Prostate gland (tissue), 2 donors: ENCODE measurements at places on chromosomes 12 and 14. TPM values are rescaled to one million over a fixed set of nuclear protein-coding genes. Genes with fewer than 3 reads are reported as not detected.

Gene DHRS2
- total RNA-seq = 5.9 TPM

Gene LRIG3
- total RNA-seq = 31.7 TPM

Gene LMO3
- 9.6 TPM for total RNA-seq

Gene EIF5
- total RNA-seq = 268 TPM

Gene NOXRED1
- not detected for total RNA-seq

DNA sequence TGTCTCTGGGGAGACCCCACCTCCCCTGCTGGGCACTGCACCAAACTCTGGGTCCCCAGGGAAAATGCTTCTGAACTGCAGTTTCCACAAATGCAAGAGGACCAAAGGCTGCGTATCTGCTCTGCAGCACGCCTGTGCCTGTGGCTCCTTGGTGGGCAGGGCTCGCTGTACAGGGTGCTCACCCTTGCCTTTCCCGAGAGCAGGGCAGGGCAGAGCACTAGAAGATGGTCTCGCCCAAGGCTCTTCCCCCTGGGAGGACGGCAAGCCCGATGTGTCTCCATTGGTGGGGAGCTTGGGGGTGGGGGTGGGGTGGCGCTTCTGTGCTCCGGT lies 175.3 kb upstream of the RTL1 start:
- DNase-seq = no peak

DNA sequence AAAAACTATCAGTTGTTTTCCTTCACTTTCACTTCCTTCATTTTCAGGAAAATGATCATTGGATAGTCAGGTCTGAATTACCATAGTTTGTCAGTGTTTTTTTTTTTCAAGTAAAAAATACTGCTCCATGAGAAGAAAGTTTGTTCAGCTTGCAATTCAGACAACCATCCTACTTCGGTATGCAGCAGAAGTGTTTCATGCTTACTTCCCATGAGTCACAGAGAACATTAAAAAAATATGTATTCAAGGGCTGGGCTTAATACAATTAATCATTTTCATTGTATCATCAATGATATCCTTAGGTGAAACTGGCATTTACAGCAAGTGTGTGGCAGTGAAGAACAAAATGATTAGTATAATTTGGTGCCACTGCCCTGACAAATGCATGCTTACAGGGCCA lies 21.6 kb downstream of the PYM1 start:
- no peak for DNase-seq

- DNase-seq = no peak
These were observed 151.0 kb downstream of the BCAT1 start for GRCh38 chr12:24797901-24798300.

GRCh38 chr12:105523164-105524057 lies 192.9 kb downstream of the C12orf75 start:
- DNase-seq = peak; percentile 9

DNA sequence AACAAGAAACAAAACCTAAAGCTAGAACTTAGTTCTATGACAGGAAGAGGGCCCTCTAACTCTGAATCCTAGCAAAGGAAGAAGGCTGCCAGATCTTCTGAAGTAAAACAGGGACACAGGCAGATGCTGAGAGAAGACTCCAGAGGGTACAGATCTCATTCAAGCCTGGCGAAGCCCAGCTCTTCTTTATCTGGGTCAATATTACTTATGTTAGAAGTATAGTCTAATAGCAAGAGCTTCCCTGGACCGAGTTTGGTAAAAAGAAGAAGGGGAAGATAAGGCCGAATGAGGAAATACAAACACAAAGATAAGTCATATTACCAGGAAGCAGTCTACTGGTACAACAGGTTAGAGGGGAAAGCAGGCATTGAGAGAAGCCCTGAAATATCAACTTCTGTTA lies 79.9 kb upstream of the CCDC91 start:
- no peak for DNase-seq

GRCh38 chr12:71726548-71726947 lies 28.1 kb upstream of the RAB21 start:
- DNase-seq = no peak

- no peak for DNase-seq
These were observed 39.4 kb downstream of the MIPOL1 start for GRCh38 chr14:37237094-37237493.

- DNase-seq = no peak
These were observed 76.9 kb upstream of the SFSWAP start for GRCh38 chr12:131634037-131634436.

GRCh38 chr14:93329965-93330608 lies 2.7 kb downstream of the BTBD7 start:
- DNase-seq = no peak

GRCh38 chr14:78486621-78487020 lies 316.4 kb downstream of the NRXN3 start:
- DNase-seq = no peak
